Pancreas (tissue), 10 donors: ENCODE measurements at places on chromosomes 4 and X. TPM values are rescaled to one million over a fixed set of nuclear protein-coding genes. Genes with fewer than 3 reads are reported as not detected.
A peak's percentile ranks its signal among the peaks of the same experiment; 100 is the strongest.

The KLB gene
- total RNA-seq: 2.4 TPM

DNA sequence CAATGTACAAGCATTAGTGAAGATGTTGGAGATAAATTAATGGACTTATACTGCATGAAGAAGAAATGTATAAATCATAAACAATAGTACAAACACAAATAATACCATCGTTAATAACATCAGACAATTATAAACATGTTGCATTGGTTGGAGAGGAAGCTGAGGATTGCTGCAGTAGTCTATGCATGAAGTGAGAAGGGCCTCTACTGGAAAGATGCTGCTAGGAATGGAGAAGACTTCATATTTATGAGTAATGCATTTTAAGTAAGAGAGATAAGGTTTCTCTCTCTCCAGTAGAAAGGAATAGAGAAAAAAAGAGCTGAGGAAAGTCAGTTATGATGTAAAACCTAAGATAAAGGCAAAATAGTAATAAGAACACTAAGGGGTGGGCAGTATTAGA is 247.8 kb downstream of the GRID2 start:
- no peak for DNase-seq
- no peak overlapping the region for H3K27ac ChIP-seq
- no peaks in the 10 kb centered on the region for H3K4me1 ChIP-seq
- H3K36me3 ChIP-seq: no peaks in the 10 kb centered on the region

GRCh38 chrX:115138040-115138439 is 51.2 kb upstream of the RBMXL3 start:
- no peaks in the 10 kb centered on the region for H3K36me3 ChIP-seq
- H3K4me1 ChIP-seq: no peaks in the 10 kb centered on the region

- no peak for DNase-seq
- H3K36me3 ChIP-seq: no peaks in the 10 kb centered on the region
- no peak overlapping the region for H3K27ac ChIP-seq
Measured at GRCh38 chr4:169802873-169803272, 45.1 kb upstream of the HPF1 start.

- no peaks in the 10 kb centered on the region for H3K36me3 ChIP-seq
- no peak for DNase-seq
- no peak overlapping the region for H3K4me3 ChIP-seq
Measured at GRCh38 chrX:13195340-13195739, 124.5 kb downstream of the ATXN3L start.

The PGAM4 gene
- not detected for total RNA-seq

The CPLX1 gene
- total RNA-seq: 1.6 TPM

- peak overlapping the region; percentile 98 for H3K27ac ChIP-seq
- no peaks in the 10 kb centered on the region for H3K36me3 ChIP-seq
- DNase-seq: no peak
- H3K27me3 ChIP-seq: no peaks in the 10 kb centered on the region
Measured at GRCh38 chr4:81471298-81471587, 464 bp downstream of the RASGEF1B start.

The WNK3 gene
- total RNA-seq: 1.0 TPM

GRCh38 chr4:108540536-108540935 is 79.8 kb upstream of the RPL34 start:
- H3K4me3 ChIP-seq: no peak overlapping the region
- no peaks in the 10 kb centered on the region for H3K27me3 ChIP-seq
- H3K27ac ChIP-seq: no peak overlapping the region
- no peaks in the 10 kb centered on the region for H3K36me3 ChIP-seq
- DNase-seq: no peak

GRCh38 chr4:181998398-181999295 is 244.6 kb upstream of the TENM3 start:
- no peaks in the 10 kb centered on the region for H3K36me3 ChIP-seq
- H3K27ac ChIP-seq: no peak overlapping the region
- no peak overlapping the region for H3K4me3 ChIP-seq
- no peaks in the 10 kb centered on the region for H3K27me3 ChIP-seq

DNA sequence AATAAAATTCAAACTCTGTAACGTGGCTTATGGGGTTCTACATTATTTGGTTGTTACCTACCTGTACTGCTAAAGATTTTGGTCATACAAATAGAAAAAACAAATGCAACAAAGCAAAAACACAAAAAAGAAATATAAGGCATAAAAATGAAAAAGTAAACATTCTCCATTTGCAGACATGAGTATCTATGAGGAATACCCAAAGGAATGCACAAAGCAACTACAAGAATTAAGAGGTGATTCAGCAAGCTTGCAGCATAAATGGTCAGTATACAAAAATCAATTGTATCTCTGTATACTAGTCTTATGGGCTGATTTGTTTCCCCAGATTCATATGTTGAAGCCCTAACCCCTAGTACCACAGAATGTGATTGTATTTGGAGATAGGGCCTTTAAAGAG is 3.6 kb upstream of the PDE5A start:
- no peaks in the 10 kb centered on the region for H3K27me3 ChIP-seq
- no peak for DNase-seq
- H3K4me3 ChIP-seq: no peak overlapping the region
- H3K4me1 ChIP-seq: no peaks in the 10 kb centered on the region
- H3K27ac ChIP-seq: no peak overlapping the region

GRCh38 chr4:77336411-77337142 is 179.6 kb downstream of the CCNG2 start:
- H3K36me3 ChIP-seq: no peaks in the 10 kb centered on the region
- no peak overlapping the region for H3K4me3 ChIP-seq
- H3K27ac ChIP-seq: no peak overlapping the region
- no peaks in the 10 kb centered on the region for H3K4me1 ChIP-seq
- DNase-seq: no peak

DNA sequence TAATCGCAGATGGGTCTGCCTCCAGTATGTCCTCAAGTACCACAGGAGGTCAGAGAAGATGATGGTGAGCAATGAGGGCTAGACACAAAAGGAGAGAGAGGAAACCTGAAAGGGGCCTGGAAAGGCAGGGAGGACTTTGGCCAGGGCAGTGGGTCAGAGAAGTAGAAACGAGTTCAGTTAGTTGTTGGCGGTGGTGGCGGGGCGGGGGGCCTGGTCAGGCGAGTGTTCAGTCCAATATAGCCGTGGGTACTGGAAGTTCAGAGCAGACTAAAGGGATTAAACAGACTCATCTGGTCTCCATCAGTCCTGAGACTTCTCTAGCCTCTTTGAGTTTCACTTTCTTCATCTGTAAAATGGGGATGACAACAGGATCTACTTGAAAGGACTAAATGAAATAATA is 90.8 kb downstream of the TSPAN5 start:
- no peaks in the 10 kb centered on the region for H3K4me1 ChIP-seq
- DNase-seq: no peak
- H3K36me3 ChIP-seq: no peaks in the 10 kb centered on the region
- no peak overlapping the region for H3K27ac ChIP-seq

- no peaks in the 10 kb centered on the region for H3K27me3 ChIP-seq
- H3K4me1 ChIP-seq: no peaks in the 10 kb centered on the region
- peak; percentile 5 for DNase-seq
- peak within 1 kb of the TSS; percentile 48 for H3K4me3 ChIP-seq
Measured at GRCh38 chr4:165872461-165873297, at the start of gene TLL1. Gene TLL1 (plus strand): TSS chr4:165873237. CDS start chr4:165873905, 668 bp downstream.

The SPACA5 gene
- not detected for total RNA-seq

The GNRHR gene
- total RNA-seq: not detected

The DBET gene
- total RNA-seq: not detected

The GCNA gene
- 2.0 TPM for total RNA-seq

GRCh38 chr4:35943606-35944005 is 300.7 kb downstream of the ARAP2 start:
- H3K27me3 ChIP-seq: no peaks in the 10 kb centered on the region
- no peak for DNase-seq
- H3K36me3 ChIP-seq: no peaks in the 10 kb centered on the region
- H3K4me1 ChIP-seq: no peaks in the 10 kb centered on the region
- H3K27ac ChIP-seq: no peak overlapping the region
- H3K4me3 ChIP-seq: no peak overlapping the region

The SMARCAD1 gene
- 8.7 TPM for total RNA-seq

DNA sequence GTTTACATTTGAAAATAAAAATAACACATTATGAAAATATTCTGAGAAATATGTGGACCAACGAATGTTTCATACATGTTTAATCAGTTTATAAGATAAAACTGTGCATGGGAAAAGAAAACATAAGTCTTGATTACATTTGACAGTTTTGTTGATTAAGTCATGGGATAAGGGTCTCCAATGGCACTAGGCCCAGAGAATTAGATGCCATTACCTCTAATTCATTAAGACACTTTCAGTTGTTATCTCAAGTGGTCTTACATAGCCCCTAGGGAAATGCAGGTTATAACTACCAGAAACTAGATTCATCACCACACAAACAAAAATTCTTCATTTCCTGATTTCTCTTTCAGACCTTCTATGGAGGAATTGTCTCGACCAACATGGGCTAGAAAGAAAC is 300.8 kb downstream of the PCDH7 start:
- no peaks in the 10 kb centered on the region for H3K27me3 ChIP-seq
- no peak overlapping the region for H3K4me3 ChIP-seq
